ENCODE measurements at places on chromosomes 6 and 20.

DNA sequence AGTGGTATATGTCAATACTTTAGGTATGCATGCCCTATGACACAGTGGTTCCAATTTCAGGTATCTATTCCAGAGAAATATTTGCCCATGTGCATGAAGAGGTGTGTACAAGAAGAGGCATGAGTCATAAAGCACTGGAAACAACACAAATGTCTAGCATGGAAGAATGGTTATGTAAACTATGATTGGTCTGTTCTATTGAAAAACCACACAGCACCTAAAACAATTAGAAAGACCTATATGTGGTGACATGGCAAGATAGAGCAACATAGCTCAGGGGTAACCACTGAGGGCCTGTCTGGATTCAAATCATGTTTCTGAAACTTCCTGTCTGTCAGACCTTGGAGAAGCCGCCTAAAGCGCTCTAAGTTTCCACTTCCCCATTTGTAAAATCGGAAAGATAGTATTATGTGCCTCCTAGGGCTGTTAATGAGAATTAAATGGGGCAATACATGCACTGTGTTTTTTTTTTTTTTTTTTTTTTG is 76.0 kb upstream of the SHLD1 start:
- peak; percentile 99 for DNase-seq

GRCh38 chr6:169989594-169989993 is 238.2 kb downstream of the ERMARD start:
- no peak for DNase-seq

- no peak for DNase-seq
These were observed 244.2 kb downstream of the NRN1 start for GRCh38 chr6:5762561-5762968.

- no peak for DNase-seq
These were observed 33.2 kb downstream of the RNF144B start for GRCh38 chr6:18420328-18420727.

- no peak for DNase-seq
These were observed 143.9 kb downstream of the DTNBP1 start for GRCh38 chr6:15518878-15519277.

DNA sequence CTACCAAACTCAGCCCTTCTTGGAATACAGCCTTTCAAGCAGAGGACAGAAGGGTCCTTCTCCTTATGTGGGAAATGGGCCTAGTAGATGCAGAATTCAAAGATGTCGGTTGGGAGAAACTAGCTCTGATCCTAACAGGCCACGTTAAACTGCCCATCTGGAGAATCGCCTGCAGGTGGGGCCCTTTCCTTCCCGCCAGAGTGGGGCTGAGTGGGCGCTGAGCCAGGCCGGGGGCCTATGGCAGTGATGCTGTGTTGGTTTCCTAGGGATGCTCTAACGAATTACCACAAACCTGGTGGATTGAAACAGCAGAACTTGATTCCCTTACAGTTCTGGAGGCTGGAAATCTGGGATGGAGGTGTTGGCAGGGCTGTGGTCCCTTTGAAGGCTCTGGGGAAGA is 9.1 kb downstream of the MAPK13 start:
- DNase-seq: no peak

- peak; percentile 62 for DNase-seq
These were observed 1.4 kb downstream of the STAU1 start for GRCh38 chr20:49186535-49187329.

- DNase-seq: no peak
These were observed 84.8 kb downstream of the LRRC1 start for GRCh38 chr6:53879608-53880007.

DNA sequence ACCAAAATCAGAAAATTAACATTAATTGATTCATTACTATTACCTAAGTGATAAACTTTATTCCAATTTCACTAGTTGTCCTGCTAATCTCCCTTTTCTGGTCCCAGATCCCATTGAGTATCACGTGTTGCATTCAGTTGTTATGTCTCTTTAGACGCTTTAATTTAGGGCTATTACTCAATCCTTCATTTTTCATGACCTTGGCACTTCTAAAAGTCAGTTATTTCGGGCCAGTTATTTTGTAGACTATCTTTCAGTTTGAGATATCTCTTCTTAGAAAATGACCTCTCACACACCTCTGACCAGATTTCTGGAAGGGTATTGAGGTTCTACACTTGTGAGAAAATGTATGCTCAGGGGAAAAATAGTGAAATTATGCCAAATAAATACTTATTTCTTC is 34.0 kb upstream of the TASP1 start:
- no peak for DNase-seq

DNA sequence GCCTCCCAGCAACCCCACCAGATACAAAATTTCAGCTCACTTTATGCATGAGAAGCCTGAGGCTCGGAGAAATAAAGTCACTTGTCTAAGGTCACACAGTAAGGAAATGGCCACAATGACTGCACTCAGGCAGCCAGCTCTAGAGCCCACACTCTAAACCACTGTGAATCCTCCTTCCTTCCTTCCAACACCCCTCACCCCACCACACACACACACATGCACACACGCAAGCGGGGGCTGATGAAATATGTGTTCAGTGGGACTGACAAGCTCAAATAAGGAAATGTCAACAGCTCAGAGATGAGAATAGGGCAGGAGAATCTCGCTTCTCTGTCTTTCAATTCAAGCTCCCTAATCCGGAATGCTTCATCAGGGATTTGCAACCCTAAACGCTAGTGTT is 6.0 kb upstream of the BPIFA1 start:
- DNase-seq: no peak
